Stimulated activated CD4-positive, alpha-beta T cell treated with anti-CD3 and anti-CD28 coated beads, Interleukin-4, amount 100 ng/mL, for 4 hours (primary cell): ENCODE measurements at places on chromosomes 2 and 18.

- no peak for DNase-seq
Measured at GRCh38 chr18:66616523-66616983, 12.7 kb upstream of the CDH19 start.

DNA sequence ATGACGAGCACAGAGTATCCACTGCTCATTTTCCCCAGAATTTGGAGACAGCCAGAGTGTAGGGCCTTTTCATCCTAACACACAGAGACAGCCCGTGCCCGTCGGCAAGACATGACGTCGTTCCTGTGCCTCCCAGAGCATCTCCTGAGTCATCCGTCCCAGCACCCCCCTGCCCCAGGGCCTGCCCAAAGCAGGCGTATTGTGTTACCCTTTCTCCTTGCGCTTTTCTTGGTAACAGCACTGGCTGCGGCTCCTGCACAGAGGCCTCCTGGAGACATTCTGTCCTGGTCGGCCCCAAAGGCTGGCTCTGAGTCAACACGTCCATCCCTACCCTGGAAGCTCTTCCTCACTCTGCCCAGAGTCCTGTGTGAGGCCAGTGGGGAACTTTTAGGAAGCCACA is 217.1 kb downstream of the KLHL29 start:
- DNase-seq = no peak

GRCh38 chr2:68282811-68283418 is 30.6 kb upstream of the PPP3R1 start:
- DNase-seq = no peak

DNA sequence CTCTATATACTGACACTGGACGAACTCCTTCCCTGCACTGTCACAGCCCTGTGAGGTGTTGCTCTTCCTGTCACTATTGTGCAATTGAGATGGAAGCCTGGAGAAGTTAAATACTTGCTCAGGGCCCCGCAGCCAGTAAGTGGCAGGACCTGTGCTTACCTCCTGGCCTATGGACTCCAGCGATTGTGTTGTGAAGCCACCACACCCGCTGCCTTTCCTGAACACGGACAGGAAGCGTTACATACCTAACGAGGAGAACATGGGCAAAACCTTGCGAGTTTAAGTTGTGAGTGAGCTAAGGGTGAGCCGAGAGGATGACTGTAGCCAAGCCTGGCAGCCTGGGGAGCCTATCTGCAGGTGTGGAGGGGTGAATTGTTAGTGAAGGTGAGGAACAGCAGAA is 26.1 kb downstream of the RAB31 start:
- no peak for DNase-seq

GRCh38 chr2:65491381-65491905 is 59.0 kb upstream of the SPRED2 start:
- DNase-seq = no peak

- DNase-seq = no peak
Measured at GRCh38 chr2:12343141-12343540, 373.6 kb upstream of the TRIB2 start.

DNA sequence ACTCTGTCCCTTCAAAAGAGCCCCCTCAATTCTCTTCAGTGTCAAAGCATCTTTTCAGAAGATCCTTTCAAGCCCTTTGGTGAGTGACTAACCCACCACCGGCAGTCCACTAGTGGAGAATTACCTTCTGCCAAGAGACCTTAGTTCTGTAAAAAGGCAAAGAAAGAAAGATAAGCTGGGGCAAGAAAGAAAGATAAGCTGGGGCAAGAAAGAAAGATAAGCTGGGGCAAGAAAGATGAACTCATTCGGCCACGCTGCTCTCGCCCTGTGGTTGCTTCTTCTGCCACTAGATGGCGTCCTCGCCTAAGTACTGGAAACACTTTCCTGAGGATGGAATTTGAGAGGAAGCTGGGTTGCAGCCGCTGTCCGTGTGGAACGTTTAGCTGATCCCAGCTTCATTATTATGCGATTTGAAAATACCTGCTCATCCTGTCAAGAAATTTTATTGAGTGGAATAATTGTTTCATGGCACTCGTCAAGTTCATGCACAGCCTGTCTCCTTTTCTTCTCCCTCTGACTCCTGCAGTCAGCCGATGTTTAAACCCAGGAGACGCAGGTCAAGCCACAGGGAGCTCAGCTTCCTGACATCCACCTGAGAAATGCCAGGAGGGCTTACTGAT is 17.3 kb upstream of the ANXA4 start:
- peak; percentile 74 for DNase-seq

DNA sequence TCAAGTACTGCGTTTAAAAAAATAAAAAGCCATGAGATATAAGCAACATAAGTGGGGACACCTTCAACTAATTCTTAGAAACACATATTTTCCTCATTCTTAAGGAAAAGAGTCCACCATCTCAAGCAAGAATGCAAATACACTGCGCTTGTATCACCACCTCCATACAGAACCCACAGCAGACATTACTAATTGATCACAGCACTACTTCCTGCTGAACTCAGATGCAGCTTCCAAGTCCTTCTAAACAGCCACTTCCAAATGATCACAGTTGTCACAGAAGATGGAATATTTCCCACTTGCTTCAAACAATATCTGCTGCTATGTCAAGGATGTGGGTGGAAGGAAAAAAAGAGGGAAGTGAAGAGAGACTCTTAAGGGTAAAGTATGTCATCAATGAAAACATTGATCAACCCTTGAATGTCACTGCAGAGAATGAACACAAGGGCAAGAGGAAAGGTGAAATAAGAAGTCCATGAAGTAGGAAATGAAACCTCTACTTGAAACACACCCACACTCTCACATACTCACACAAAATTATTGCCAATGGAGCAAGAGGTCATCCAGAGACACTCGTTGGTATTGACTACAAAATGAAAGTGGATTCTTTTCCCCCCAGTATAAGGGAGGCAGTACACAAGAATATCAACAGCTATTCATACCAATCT is 22.1 kb downstream of the TGFA start:
- no peak for DNase-seq

DNA sequence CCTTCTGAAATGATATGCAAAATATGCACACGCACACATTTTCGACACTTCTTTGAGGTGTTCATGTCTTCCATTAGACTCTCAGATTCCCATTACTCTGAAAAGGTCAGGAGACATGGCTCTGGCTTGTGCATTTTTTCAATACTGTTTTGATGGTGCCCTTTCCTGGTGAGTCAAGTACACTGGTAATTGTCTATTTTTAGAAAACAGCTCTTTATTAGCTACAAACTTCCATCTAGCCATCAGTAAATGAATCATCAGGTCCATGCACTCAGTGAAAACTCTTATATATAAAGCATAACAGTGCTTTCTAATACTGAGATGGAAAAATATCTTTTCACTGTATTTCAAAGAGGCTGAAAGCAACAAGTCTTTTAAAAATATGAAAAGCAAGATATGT is 194.9 kb downstream of the GALNT1 start:
- DNase-seq = no peak

DNA sequence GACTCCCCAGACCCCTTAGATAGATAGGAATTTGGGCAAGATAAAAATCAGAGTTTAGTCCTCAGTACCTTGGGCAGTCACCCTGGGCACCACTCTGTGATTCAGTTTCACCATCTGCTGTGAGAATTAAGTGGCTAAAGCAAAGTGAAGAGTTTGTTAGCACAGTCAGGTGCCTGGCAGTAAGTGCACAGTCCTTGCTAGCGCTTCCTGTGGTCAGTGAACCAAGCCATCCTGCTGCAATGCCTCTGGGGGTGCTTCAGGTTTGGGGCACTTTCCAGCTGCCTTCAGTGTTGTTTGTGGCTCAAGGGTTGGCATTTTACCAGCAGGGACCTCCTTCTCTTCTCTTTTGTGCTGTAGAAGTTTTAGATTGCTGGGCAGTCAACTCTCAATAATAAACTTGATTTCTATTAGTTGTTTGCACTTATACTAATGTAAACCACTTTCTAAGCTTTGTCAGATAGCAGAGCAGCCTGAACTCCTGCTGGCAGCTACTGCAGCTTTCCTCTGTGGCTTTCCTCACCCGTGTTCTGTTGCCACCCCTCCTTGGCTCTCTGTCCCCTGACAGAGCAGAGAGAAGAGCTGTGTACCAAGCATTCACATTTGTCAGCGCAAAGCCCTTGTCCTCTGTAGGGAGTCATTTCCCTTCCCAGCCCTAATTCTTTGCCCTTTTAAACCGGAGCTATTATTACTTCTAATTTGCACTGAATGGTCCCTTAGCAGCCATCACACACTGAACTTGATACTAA is 48.4 kb upstream of the RMP24 start:
- DNase-seq = no peak

DNA sequence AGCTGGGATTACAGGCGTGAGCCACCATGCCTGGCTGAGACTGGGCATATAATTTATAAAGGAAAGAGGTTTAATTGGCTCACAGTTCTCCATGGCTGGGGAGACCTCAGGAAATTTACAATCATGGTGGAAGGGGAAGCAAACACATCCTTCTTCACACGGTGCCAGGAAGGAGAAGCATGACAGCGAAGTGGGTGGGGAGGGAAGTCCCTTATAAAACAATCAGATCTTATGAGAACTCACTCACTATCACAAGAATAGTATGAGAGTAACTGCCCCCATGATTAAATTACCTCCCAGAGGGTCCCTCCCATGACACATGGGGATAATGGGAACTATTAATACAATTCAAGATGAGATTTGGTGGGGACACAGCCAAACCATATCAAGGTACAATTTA is 7.8 kb upstream of the LCLAT1 start:
- no peak for DNase-seq

DNA sequence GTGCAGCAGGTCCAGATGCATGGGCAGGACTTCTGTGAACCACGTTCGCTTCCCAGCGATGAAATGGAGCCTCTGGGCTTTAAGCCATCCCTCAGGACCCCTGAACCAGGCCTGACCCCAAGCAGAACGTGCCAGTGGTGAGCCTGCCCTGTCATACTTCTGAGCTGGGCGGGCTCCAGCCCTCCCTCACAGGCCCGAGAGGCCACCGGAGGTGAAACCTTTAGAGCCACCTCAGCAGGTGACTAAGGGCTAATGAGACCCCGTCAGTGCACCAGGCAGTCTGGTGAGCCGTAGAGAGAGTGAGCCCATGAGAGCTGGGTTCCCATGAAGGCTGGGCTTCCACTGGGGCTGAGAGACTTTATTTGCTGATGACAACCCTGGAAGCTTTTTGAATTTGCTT is 8.9 kb upstream of the MAL start:
- no peak for DNase-seq

DNA sequence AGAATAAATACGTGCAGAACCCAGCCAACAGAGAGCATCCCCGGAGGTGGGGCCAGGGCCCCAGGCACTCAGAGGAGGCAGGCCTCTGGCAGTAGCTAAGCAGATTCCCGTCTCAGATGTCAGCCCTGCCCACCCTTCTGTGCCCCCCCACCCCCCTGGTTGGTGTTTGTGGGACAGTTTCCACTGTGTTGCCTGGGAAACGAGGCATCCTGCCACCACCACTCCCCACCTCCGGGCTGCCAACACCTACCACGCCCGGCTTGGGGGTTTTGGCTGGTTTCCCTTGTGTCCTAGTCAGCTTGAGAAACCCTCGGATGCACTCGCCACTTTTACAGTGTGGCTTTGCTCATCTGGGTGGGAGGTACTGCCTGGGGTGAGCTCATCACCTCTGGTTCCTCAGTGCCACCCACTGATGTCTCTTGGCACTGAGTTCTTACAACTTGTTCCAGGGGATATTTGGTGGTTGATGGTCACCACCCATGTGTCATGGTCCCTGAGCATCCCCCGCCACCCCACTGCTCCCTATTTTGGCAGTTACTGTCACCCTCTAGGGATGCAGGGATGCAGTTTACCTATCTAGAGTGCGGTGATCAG is 72.4 kb upstream of the YWHAQ start:
- peak; percentile 63 for DNase-seq

- no peak for DNase-seq
Measured at GRCh38 chr2:187548656-187549055, 5.6 kb downstream of the TFPI start.

DNA sequence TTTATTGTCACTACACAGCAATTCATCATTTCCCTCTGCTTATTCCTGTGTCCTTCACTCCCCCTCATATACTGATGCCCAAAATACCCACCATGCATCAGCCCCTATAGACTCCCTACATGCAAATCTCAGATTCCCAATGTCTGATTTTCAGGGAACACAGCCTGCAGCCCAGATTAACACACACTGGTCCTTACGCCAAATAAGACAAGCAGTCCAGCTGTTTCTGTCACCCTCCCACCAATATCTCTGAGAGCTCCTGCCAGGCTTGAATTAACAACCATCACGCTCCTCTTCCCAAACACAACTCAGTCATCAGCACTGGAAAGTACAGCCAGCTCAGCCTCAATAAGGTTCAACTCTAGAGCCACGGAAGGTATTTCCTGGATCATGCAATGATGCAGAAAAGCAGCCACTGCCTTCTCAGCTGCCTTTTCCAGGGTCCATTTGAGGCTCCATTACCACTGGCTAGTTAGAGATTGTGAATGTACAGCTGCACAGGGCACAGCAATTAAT is 39.0 kb upstream of the SLC35F5 start:
- no peak for DNase-seq

DNA sequence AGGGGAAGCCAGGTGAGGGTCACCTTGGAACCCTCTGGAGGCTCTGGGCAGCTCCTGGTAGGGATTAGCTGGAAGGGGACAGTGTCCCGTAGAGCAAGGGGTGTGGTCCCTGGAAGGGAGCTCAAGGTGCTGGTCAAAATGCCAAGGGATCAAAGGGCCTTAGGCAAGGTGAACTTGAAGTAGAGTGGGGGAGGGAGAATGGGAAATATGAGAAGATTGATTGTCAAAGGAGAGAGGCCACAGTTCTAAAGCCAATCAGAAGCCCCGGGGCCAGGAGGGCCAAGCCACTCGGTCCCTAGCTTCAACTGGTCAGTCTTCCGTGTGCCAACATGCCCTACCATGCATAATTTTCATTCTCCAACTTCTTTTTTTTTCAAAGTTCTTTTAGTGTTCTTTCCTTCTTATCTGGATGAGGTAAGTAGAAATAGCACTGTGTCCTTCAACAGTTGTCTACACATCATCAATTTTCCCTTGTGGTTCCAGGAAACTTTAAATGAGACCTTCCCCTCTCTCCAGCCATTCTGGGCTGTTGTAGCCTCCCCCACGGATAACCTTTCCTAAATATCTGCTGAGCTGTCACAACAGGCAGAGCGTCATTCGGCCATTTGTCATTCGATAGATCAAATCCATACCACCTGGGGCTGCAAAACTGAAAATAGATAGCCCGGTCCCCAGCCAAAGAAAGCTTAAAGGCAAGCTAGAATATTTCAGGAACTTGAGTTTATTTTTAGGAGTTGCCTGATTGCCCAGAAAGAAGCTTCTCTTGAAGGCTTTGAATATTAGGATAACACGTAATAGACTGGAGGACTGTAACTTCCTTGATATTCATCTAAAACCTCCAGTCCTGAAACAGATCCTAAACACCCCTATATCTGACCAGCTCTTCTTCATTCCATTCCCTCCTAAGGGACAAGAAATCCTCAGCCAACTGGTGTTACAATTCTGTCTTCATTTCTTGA is 83.3 kb downstream of the ALPK2 start:
- DNase-seq = no peak
